Left hindlimb (tissue), 1 donor: ENCODE measurements at places on chromosomes 2 and 18.

- no peak for DNase-seq
Observed at GRCh38 chr2:38523728-38524437, 78.8 kb downstream of the HNRNPLL start.

GRCh38 chr2:152292991-152293390 lies 42.0 kb upstream of the FMNL2 start:
- no peak for DNase-seq

- peak; percentile 25 for DNase-seq
Observed at GRCh38 chr2:71561441-71562267, 108.3 kb downstream of the DYSF start.

- no peak for DNase-seq
Observed at GRCh38 chr2:102129951-102130646, 12.4 kb upstream of the IL1R1 start.

- no peak for DNase-seq
Observed at GRCh38 chr2:145595296-145595695, 1075.4 kb upstream of the ZEB2 start.

GRCh38 chr2:52632543-52632942 lies 1135.1 kb upstream of the CHAC2 start:
- DNase-seq: no peak

- no peak for DNase-seq
Observed at GRCh38 chr18:39946623-39947061, 2008.4 kb upstream of the PIK3C3 start.

GRCh38 chr2:190528521-190529001 lies 6.0 kb downstream of the NEMP2 start:
- no peak for DNase-seq

DNA sequence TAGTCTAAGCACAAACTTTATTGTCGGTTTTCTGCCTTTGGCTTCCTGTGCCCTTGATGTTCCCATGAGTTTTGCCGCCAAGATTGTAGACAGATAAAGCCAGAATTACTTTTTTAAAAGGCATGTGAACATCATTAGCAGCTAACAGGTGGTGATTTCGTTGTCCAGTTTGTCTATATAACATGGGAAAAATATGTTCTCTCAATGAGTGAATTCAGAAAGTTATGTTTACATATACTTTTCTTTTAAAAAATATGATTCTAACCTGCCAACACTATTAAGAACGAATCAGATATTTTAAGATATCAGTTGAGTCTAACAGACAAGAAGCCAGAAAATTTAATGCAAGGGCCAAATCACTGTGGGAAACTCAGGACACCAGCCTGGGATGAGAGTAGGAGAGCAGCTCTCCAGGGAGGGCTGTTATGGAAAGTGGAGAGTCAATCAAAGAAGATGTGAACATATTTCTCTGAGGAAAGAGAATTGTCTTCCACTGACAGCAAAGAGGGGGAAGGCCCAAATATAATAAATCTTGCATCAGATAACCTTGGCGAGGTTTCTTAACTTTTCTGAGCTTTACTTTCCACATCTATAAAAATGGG lies 311.3 kb downstream of the ARHGAP15 start:
- no peak for DNase-seq

DNA sequence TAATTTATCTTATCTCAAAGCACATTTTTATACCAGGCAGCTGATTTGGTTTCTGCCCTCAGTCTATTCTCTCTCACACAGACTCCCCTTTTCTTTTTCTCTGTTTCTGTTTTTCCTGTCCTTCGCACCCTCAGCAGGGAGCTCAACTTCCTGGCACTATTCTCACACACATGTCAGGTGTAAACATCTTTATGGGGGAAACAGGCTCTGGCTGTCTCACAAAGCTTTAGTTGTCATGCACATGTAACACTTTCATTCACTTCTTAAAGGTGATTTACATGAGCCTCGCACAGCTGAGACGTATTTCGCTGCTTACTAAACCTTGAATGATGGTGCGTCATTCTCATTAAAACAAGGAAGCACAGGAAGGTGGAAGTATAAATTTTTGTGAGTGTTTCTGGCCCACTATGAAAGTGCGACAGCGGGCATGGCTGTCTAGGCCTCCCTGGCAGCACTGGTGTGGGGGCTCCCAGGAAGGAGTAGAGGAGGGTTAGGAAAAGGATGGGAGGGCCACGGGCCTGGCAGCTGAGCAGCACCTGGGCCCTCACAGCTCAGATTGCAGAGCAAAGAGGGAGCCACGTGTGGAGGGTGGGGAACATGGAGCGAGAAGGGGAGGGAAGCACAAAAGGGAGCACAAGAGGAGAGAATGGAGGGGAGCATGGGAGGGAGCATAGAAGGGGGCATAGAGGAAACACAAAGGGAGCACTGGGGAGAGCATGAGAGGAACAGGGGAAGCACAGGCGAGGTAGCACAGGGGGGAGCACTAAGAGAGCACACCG lies 46.2 kb upstream of the SNTG2 start:
- DNase-seq: no peak

GRCh38 chr2:200484934-200485333 lies 24.9 kb downstream of the KCTD18 start:
- no peak for DNase-seq
